ENCODE measurements at places on chromosomes 12 and 14.
A peak's percentile ranks its signal among the peaks of the same experiment; 100 is the strongest.

DNA sequence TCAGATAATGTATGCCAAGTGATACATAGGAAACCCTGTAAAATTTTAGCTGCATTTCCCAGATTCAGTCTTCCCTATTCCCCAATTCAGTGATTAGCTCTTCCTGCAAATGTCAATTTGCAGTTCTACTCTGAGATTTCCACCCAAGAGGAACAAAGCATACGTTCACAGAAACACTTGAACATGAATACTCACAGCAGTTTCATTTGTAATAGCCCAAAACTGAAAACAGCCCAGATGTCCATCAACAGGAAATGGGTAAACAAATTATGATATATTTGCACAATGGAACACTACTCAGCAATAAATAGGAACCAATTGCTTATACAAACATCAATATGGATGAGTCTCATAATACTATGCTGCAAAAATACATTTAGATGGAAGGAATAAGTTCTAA lies 194.2 kb downstream of the GXYLT1 start:
- no peak for DNase-seq

DNA sequence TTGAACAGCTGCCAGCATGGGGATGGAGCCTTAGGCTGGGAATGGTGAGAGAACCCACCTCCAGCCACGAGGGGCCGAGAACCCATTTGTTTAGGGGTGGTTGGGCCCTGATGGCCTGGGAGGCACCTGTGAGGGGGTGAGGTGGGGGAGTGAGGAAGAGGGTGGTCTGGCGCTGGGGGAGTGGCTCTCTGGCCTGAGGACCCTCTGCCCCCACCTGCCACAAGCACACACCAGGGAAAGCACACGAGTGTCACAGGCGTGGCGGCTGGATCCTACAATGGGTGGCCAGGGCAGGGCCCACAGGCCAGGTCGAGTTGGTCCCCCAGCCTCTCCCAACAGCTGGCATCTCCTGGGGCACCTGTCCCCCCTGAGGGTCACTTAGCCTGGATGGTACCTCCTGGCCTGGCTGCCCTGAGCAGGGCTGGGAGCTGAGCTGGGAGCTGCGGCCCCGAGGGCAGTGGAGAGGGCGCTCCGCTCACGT lies 340.5 kb downstream of the TMEM121 start:
- DNase-seq = no peak

- no peak for DNase-seq
These were observed 113.8 kb downstream of the RERGL start for GRCh38 chr12:17976202-17976601.

GRCh38 chr14:34741840-34742239 lies 27.4 kb upstream of the CFL2 start:
- no peak for DNase-seq

- DNase-seq = peak; percentile 50
These were observed 134.9 kb upstream of the MAX start for GRCh38 chr14:65237023-65237814.

GRCh38 chr12:29546000-29546399 lies 48.5 kb upstream of the OVCH1 start:
- DNase-seq = no peak

- DNase-seq = no peak
These were observed 3.3 kb downstream of the FBXL14 start for GRCh38 chr12:1591034-1591433.

- no peak for DNase-seq
These were observed 100.6 kb downstream of the CMKLR1 start for GRCh38 chr12:108238474-108238873.

DNA sequence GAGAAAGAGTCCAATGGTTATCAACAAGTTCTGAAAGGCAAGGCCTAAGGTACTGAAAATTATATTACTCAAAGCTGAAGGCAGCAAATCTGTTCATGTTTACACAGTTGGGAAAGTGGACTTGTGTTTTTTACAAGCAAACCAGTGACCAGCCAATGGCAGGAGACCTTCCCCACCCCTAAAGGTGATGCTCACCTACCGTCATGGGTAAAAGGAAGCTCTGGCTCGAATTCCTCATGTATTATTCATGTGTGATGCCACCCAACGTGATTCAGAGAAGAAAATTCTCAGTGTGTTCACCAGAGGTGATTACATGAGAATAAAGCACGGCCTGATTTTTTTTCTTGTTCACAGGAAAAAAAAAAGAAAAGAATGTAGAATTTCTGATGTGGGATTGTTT lies 1161.2 kb upstream of the SEL1L start:
- no peak for DNase-seq

DNA sequence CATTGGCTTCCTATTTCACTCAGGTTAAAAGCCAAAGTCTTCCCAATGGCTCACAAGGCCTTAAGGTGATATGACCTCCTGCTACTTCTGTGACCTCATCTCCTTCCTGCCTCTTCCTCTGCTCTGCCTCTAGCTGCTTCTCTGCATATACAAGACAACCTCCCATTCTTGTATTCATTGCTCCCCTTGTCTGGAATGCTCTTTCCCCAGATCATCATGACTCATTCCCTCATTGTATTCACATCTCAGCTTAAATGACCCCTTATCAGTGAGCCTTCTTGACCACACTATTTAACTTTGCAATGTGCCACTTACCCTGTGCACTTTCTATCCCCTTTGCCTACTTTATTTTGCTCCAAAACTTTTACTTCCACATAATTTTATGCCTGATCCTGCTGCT lies 90.2 kb downstream of the PPP1R12A start:
- DNase-seq = peak; percentile 87

DNA sequence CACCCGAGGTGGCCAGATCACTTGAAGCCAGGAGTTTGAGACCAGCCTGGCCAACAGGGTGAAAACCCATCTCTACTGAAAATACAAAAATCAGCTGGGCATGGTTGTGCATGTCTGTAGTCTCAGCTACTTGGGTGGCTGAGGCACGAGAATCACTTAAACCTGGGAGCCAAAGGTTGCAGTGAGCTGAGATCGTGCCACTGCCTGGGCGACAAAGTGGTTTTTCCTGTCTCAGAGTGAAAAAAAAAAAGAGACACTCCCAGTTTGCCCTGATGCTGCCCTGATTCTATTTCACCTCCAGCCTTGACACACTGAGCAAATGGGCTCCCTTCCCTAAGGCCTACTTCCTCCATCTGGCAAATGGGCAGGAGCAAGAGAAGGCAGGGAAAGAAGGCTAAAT lies 28.5 kb upstream of the PLEK2 start:
- no peak for DNase-seq

- no peak for DNase-seq
These were observed 128.6 kb upstream of the CPM start for GRCh38 chr12:69061574-69061973.

- no peak for DNase-seq
These were observed 278.2 kb downstream of the FOXN3 start for GRCh38 chr14:89138846-89139245.

DNA sequence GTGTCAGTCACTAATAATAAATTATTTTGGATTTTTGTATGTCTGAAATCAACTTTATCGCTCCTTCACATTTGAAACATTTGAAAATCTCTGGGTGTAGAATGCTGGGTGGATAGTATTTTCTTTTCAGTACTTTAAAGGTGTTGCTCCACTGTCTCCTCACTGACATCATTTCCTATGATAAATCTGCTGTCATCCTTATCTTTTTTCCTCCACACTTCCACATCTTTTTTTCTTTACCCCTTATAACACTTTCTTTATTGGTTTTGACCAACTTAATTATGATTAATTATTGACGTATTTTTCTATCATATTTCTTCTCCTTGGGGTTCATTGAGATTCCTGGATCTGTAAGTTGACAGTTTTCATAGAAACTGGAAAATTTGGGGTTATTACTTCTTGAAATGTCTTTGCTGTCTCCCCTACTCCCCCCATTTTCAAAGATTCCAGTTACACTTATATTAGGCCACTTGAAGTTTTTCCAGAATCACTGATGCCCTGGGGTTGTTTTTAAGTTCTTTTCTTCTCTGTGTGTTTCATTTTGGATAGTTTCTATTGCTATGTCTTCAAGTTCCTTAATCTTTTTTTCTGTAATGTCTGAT lies 177.5 kb upstream of the DIO3 start:
- no peak for DNase-seq

- DNase-seq = no peak
These were observed 10.3 kb downstream of the NAB2 start for GRCh38 chr12:57099047-57099714.

DNA sequence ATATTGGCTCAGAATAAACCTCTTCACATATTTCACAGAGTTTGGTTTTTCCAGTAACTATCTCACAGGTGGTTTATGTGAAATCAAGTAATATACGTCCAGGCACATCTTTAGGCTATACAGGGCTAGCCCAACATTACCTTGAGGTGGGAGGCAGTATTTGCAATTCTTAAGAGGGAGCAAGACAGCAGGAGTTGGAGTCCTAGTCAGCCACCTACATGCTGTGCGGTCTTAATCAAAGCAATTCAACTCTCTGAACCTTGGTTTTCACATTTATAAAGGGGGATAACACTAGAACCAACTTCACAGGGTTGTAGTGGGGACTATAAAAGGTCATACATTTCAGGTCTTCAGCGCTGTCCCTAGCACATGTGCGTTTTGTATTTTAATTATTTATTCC lies 73.5 kb upstream of the FICD start:
- no peak for DNase-seq

DNA sequence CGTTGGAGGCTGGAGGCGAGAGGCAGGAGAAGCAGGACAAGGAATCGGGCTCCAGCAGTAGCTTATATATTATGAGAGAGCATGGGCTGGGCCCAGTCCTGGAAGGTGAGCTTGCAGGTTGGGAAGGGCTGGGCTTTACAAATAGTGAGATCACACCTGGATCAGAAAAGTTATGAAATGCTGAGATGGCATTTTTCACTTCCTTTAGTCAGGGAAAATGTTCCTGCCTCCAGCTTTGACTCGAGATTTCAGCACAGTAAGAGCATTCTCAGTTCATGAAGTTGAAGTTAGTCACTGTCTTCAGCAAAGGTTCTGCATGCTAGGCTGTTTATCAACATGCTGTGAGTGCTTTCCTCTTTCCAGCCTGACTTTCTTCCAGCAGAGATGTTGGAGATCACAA lies at the start of gene KRT6C:
Gene KRT6C, minus strand, starts transcription at position 38 of the 400 bp plus-strand sequence. CDS start 68 bp downstream, outside the sequence.
- DNase-seq = no peak

DNA sequence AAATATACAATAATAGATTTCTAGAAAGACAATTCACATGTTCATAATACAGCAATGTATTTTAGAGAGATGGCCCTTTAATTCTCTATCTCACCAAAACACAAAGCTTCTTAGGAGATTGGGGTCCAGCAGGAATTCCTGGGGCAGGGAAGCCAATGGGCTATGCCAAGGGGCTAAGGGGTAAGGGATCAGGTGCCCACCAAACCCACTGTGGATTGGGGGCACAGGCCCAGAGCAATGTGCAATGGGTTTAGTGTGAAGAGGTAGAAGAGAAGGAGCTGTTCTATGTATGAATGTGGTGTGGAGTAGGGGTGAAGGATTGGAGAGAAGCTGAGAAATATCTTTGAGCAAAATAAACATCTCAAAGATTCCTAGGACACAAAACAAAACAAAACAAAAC lies 2.6 kb downstream of the HOXC13 start:
- no peak for DNase-seq
